ENCODE measurements at places on chromosomes 2 and 18.
A peak's percentile ranks its signal among the peaks of the same experiment; 100 is the strongest.

DNA sequence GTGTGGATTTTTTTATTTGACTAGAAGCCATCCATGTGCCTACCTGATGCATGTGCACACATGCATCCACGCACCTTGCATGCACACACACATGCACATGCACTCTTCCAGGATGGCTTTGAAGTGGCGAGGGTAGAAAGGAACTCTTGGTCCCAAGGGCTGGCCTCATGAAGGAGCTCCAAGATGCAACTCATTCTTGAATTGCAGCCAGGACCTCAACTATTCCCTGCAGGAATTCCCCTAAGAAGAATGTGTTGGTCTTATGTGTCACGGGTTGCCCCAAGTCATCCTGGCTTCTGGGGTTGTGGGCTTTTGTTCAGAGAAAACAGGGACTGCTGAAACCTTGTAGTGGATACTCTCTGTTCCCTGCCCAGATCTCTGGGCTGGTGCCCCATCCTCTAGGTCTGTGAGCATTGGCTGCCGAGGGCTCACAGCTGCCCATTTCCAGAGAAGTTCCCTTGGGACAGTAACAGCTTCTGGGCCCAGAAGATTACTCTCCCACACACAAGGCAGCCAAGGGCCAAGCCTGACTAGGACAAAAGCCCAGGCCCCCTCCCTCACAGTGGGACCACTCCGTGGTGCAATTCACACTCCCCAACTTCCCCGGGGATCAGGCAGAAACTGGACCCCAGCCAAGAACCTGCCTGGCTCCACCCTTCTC is 137.6 kb downstream of the COPS8 start:
- DNase-seq: no peak

GRCh38 chr2:174824068-174824467 is 59.8 kb upstream of the CHRNA1 start:
- DNase-seq: no peak

GRCh38 chr2:163878718-163879117 is 142.9 kb upstream of the FIGN start:
- no peak for DNase-seq

GRCh38 chr2:206163251-206163880 is 3.7 kb downstream of the EEF1B2 start:
- DNase-seq: no peak

DNA sequence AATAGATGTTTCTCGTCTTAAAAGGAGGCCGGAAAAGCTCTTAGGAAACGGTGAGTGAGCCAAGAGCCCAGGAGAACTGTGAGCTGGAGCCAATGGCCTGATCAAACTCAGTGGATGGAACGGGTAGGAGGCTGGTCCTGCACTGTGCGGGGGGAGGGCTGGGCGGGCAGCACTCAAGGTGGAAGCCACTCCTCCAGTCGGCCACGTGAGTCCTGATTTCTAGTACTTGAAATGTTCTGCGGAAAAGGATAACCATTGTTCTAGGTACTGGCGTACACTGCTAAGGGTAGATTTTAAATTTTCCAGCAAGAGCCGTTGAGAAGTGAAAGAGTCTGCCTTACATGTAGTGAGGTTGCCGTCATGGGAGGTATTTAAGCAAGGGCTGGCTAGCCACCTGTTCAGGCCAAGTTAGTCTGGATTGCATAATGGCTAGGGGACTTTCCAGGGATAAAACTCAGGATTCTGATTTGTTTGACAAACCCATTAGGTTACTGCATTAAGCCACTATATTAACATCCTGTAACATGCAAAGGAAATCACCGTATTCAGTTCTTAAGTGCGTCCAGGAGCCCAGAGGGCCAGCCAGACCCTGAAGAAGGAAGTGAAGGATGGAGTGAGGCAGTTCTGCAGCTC is 51.3 kb upstream of the ODC1 start:
- DNase-seq: no peak

DNA sequence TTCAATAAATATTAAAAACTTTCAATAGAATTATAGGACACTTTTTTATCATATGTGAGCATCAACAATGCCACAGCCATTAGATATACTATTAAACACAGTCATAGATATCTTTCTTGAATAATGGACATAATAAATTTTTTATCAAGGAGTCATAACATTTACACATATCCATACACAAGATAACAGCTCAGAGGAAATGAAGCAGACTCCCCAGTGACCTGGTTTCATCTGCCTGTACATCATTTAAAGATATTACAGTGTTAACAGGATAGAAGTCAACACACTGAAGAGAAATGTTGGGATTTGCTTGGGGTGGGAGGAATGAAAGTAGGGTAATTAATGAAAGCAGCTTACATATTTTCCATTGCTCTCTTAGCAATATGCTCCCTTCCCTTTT is 5.1 kb downstream of the SCG2 start:
- no peak for DNase-seq

GRCh38 chr2:4190548-4190947 is 487.2 kb downstream of the DCDC2C start:
- DNase-seq: no peak

DNA sequence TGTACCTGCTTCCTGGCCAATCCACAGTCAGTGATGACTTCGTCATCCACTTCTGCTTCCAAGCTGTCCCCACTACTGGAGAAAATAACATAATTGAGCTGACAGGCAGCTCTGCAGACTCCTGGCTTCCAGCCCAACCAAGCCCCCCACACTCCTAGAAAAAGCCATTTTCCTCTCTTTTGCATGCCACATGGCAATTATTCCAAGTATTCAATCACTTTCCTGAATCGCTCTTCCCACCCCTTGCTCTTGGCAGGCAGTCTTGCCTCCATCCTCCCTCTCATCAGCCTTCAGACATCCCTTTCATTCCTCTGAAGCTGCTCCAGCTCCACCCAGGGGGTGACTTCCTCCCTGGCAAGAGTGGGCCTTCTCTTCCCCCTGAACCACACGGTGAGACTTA is 14.3 kb upstream of the ST8SIA5 start:
- peak; percentile 42 for DNase-seq

- DNase-seq: no peak
Measured at GRCh38 chr2:142140434-142140845, 9.6 kb upstream of the LRP1B start.

GRCh38 chr2:158781353-158781961 is 13.7 kb upstream of the DAPL1 start:
- DNase-seq: no peak

DNA sequence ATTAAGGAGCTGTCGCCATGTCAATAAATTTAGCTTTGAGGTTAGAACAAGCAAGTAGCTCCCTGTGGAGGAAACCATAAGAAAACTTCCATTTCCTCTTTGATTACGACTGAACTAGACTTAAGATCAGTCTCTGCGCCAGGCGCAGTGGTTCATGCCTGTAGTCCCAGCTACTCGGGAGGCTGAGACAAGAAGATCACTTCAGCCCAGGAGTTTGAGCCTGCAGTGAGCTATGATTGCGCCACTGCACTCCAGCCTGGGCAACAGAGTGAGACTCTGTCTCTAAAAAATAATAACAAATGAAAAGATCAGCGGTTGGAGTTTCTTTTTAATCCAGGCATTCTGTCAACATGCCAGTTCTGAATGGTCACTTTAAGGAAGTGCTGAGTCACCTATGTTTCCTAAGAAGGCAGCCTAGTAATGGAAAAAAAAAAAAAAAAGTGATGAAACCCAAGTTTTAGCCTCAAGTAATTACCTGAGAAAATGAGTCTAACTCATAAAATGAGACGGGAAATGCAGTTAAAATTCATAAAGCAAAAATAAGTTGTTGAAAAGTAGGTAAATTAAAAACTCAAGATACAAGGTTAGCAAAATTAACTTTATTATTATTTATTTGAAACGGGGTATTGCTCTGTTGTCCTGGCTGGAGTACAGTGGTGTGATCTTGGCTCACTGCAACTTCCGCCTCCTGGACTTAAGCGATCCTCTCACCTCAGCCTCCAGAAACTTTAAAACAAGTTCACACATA is 10.2 kb downstream of the C18orf32 start:
- DNase-seq: no peak

- no peak for DNase-seq
Measured at GRCh38 chr2:176085861-176086771, 2.4 kb upstream of the EVX2 start.

DNA sequence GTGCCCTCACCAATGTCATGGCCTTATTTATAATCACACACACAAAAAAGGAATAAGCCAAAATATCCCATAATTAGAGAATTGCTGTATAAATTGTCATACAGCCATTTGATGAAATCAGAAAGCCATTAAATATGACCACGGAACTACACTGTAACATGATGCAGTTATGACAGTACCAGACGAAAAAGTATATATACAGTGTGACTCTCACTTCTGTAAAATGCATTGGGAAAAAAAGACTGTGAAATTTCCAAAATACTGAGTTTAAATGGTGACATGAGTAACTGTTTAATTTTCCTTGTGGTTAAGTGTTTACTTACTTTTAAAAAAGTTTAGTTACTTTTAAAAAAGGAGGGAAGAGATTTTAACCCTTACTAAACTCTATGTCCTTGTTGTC is 25.4 kb downstream of the UXS1 start:
- no peak for DNase-seq

DNA sequence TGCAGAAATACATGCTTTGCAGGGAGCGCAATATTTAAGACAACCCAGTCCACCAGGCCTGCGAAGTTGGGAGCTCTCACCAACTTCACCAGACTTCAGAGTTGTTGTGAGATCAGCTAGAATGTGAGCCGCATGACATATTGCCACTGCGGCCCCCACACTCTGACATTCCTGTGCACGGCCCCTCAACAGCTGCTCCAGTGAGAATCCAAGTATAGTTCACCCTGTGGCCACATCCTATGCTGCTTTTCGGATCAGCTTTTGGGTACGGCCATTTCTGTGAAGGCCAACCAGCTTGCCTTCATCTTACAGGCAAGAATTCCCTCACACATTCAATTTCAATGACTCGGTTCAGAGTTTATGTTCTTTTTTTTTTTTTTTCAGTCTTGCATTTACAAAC is 177.8 kb downstream of the SOX11 start:
- DNase-seq: no peak

GRCh38 chr2:28635191-28635611 is 116.4 kb upstream of the PPP1CB start:
- DNase-seq: no peak

DNA sequence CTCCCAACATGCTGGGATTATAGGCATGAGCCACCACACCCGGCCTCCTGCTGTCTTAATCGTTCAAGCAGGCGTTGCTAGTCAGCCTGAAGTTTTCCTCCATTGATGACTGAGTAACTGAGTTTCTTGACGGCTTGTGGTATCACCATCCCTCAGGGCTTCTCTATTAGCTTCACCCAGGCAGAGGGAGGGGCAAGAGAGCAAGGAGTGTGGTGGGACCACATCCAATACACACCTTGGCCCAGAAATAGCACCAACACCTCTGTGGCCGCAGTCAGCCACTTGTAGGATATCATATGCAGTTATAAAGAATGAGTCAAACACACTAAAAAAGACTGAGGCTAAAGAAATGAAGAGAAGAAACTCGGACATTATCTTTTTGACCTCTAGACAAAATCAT is 1009.4 kb upstream of the CELF4 start:
- DNase-seq: no peak

DNA sequence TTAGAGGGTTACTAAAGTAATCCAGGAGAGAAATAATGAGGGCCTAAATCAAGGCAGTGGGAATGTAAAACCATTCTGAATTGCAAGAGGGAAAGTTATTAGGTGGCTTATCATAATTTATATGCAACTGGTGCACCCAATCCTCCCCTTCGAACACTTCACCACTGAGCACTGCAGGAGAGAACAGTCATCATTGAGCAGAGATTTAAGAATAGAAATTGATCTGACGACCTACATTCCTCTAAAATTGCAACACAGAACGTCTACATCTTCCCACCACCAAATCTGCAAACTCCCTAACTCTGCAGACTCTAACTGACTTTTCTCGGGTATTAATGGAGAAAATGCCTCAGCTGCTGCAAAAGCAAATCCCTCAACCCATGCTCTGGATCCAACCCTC is 138.5 kb upstream of the CDH20 start:
- no peak for DNase-seq

GRCh38 chr2:160889439-160890170 is 270.6 kb upstream of the TANK start:
- DNase-seq: no peak

DNA sequence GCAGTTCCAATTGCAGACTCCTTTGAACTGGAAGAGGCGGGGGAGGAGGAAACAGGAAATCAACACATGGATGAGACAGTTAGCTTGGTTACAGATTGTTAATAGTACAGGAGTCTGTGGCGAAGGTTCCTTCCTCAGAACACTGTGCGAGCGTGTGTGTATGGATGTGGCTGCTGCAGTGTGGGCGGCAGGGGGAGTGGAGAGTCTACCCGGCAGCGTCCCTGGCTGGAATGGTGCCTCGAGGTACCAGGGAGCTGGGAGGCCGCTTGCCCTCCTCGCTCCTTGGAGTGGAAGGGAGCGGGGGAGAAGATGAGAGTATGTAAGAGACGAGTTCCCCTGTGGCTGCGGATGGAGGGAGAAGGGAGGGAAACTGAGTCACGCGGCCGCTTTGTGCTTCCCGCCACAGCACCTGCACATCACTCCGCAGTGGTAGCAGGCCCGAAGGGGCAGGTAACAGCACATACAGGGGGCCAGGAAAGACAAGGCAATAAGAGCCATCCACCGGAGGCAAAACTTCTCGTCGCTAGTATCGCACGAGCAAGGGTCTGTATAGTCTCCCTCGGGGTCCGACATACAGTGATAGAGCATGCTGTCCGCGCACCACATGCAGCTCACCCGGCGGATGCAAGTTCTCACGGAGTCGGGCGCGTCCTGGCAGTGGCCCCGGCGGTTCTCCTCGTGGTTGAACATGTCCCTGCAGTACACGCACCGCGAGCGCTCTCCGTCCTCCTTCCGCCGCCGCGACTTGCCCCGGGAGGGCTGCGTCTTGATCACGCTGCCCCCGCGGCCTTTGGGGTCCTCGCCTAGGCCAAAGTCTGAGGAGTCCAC is 85.7 kb downstream of the ACTR2 start:
- no peak for DNase-seq

DNA sequence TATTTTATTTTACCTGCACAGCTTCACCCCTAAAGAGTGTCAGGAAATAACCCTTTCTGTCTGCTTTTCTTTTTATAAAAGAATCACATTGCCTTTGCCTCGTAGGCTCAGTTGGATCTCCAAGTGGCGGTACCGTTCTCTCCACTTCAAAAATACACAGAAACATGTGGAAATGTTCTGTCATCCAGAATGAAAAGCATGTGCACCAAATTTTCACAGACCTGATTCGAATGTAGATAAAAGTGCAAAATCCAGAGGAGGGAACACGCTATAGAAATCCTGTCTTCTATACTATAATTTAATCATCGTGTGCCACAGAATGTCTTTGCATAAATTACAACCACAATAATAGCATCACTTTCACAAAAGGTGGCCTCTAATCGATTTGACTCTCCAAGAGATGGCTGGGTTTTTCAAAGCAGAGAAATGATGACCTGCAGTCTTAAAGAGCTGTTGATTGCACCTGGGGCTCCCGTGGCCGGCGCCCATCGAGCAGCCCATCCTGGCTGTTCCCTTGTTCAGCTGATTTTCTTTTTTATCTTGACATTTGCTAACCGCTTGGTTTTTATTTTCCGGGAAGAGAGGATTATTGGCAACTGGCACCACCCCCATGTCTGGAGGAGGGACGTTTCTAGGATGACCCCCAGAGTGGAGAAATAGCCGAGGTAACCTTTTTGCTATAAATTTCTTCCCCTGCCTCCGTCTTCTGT is 290.2 kb downstream of the SOX11 start:
- no peak for DNase-seq
